ENCODE measurements at places on chromosomes 2 and 18. TPM values are rescaled to one million over a fixed set of nuclear protein-coding genes. Genes with fewer than 3 reads are reported as not detected.
A peak's percentile ranks its signal among the peaks of the same experiment; 100 is the strongest.

- DNase-seq: peak; percentile 66
Observed at GRCh38 chr18:80169607-80170006, 60.5 kb downstream of the ADNP2 start.

GRCh38 chr2:108139521-108139920 lies 100.2 kb upstream of the SULT1C3 start:
- DNase-seq: no peak

DNA sequence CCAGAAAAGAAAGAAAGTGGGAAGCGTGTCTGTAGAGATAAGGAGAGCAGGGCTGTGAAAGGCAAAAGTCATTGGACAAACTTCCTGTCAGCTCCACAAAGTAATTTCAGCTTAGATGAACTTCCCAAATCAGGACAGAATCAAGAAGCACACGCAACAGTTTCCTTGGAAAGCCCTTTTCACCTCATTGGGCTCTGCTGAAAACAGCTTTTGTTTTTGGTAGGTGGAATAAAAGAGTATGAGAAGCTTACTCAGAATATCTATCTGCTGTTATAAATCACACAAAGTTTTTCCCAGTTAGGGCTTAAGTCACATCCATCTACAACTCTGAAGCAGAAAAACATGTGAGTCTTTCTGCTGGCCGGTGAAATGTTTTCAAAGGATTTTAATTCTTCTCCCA lies 42.4 kb upstream of the EFEMP1 start:
- no peak for DNase-seq

DNA sequence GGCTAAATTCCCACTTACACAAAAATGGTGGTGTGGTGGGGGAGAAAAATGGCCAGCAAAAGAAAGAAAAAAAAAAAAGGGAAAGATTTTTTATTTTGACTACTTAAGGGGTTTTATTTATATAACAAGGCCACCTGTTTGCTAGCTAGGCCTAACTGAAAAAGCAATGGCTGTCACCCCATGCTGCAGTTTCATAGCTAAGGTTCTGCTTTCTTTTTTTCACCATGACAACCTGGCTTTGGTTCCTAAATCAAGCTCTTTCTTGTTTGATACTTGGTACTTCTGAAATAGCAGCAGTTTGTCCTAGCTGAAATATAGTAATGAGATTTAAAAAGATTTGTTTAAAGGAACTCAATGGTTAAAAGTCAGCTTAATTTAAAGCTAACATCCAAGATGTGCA lies 433.2 kb upstream of the MEX3C start:
- DNase-seq: no peak

DNA sequence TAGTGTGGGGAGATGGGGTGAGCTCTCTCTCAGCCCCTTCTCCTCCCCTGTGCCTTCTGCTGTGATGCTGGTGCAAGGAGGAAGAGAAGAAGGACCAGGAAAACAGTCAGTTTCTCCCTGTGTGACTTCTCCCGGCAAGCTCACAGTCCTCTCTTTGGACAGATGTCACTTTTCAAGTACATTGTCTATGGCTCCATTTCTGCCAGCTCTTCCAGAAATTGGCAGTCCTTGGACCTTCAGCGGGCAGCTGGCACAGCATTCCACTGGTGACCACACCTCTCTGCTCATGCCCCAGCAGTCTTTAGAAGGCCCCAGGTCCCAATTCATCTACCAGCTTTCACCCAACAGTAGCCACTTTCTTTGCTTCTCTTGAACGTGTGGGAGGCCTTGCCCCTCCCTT lies 63.9 kb downstream of the AOX1 start:
- DNase-seq: no peak

DNA sequence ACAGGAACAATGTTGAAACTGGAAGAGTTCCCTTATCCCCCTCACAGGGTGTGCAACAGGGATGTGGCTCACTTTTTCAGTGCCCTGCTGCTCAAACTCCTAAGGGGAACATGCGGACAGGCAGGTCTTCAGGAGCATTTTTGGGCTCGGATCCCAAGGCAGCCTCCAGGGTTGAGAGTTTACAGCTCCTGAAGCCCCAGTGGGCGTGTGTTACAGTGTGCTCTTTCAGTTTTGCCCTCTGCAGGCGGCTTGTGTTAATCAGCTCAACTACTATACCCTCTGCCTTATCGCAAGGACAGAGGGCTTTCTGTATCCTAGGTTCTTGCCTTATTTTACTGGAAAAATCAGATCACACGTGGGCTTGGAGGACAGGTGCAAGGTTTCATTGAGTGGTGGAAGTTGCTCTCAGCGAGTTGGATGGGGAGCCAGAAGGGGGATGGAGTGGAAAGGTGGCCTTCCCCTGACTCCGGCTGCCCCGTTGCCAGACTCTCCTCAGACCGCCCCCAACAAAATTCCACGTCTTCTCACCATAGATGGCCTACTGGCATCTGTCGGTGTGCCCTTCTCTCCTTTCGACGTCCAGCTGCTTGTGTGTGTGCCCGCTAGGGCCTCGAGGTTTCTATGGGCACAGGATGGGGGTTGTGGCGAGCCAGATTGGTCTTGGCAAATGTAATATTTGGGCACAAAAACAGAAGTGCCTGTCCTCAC lies 541.9 kb downstream of the TMX3 start:
- no peak for DNase-seq

GRCh38 chr2:3256605-3257004 lies 121.0 kb downstream of the EIPR1 start:
- no peak for DNase-seq

DNA sequence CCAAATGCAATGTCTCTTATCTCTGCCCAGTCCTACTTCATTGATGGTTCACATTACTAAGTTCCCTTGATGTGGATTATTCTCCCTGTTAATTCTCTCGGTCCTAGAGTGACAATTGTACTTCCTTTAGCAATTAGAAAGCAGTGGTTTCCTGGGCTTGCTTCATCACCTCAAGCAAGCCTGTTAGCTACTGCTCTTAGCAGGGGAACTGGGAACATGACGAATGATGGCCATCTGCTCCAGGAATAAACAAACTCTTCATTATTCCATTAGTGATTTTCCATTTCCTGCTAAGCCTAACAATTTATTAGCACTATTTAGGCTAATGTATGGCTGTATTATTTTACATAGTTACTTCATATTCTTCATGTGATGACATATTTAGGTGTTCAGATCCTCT lies 331.8 kb downstream of the MTX2 start:
- DNase-seq: no peak

DNA sequence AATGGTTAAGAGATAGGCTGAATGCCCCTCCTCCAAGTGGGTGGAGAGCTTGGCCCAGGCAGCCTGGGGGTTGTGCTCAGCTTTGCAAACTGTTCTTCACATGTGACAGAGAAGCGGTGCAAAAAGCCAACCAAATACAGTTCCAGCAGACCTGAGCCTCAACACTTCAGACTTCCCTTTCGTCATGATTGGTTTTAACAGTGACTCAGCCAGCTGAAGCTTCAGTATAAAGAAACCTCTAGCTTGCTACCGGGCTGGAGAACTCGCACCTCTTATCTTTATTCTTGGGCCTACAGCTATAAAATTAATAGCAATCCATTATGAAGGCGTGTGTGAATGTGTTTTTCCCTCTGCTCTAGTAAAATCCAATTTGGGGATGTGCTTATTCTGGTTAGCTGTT lies 20.0 kb downstream of the SETBP1 start:
- no peak for DNase-seq

GRCh38 chr2:240467659-240468302 lies 32.3 kb downstream of the GPC1 start:
- DNase-seq: peak; percentile 14

DNA sequence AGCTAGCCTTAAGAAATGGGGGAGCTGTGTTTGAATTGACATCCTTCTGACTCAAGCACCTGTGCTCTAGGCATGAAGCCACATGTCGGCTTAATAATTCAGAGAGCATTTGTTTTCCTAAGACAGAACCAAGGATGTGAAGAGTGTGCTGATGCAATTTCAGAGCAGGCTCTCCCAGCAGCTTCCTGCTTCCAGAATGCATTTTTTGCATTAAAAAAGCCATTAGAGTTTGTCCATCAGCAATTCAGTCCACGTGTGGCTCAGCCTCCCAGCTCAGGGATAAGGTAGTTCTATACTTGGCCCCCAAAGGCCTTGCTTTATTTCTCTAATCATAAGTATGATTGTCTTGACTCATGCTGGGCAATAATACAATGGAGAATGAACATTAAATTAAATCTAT lies 37.7 kb downstream of the DOCK10 start:
- no peak for DNase-seq

GRCh38 chr2:151241224-151241623 lies 20.4 kb downstream of the RBM43 start:
- DNase-seq: no peak

The AGPS gene
- total RNA-seq: 14.1 TPM

The LMAN2L gene
- 19.3 TPM for total RNA-seq

The SH2D6 gene
- total RNA-seq: not detected

The BMP10 gene
- total RNA-seq: not detected

The SMPD4 gene
- total RNA-seq: 40.8 TPM

The GKN2 gene
- total RNA-seq: not detected

The SP5 gene
- total RNA-seq: 1.8 TPM

The SLC9A4 gene
- total RNA-seq: 2.7 TPM

Measured in lower leg skin (tissue), 4 donors.